ENCODE measurements at places on chromosomes 2 and 18.

GRCh38 chr2:60172801-60173200 is 380.7 kb downstream of the BCL11A start:
- DNase-seq = no peak

GRCh38 chr18:35740656-35741055 is 159.1 kb downstream of the GALNT1 start:
- DNase-seq = no peak

DNA sequence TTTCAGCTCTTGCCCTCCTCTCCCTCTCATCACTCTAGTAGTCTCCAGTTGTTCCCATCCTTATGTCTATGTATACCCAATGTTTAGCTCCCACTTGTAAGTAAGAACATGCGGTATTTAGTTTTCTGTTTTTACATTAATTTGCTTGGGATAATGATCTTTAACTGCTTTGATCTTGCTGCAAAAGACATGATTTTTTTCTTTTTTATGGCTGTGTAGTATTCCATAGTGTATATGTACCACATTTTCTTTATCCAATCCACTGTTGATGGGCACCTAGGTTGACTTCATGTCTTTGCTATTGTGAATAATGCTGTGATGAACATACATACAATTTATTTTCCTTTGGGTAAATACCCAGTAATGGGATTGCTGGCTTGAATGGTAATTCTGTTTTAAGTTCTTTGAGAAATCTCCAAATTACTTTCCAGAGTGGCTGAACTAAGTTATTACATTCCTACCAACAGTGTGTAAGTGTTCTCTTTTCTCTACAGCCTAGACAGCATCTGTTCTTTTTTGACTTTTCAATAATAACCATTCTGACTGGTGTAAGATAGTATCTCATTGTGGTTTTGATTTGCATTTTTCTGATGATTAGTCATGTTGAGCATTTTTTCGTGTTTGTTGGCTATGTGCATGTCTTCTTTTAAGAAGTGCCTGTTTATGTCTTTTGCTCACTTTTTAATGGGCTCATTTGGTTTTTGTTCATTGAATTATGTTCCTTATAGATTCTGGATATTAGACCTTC is 179.6 kb upstream of the SLC39A10 start:
- no peak for DNase-seq

- DNase-seq = no peak
These were observed 33.4 kb downstream of the SP3 start for GRCh38 chr2:173931751-173932150.

DNA sequence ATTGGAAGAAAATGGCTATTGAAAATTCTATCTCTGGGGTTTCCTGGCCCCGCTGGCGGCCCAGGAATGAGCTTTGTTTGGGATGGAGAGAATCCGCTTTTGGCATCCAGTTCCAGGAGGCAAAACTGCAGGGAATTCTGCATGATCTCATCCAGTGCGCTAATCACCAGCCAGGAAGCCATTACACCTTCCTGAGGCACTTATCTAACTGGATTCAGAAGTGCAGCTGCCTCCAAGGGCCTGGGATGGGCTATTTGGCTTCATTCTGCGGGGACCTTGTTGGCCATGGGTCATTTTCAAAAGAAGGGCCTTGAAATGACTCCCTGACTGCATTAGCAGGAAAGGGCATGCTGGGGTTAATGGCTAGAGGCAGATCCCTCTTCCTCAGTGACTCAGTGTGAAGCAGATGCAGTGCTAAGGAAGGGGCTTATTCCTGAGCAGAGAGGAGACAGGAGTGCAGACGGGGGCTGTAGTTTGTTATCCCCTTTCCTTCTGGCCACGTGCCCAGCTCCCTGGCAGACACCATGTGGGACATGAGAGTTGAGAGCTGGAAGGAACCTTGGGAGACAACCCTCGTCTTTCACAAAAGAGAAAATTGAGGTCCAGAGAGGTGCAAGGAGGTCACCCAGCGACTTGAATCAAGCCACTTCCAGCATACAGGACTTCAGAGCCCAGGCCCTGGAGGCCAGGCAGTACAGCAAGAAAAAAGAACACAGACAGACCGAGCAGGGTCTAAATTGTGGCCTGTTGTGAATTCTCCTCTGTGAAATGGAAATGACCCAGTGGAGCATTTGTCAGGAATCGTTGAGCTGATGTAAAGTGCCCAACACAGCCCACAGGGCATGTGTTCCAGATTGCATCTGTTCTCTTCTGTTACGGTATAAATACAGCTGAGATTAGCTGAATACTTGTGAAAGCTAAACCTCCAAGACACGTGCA is 161.8 kb downstream of the PRKCE start:
- DNase-seq = no peak

GRCh38 chr2:241859017-241859435 is 332 bp upstream of the PDCD1 start:
- no peak for DNase-seq

DNA sequence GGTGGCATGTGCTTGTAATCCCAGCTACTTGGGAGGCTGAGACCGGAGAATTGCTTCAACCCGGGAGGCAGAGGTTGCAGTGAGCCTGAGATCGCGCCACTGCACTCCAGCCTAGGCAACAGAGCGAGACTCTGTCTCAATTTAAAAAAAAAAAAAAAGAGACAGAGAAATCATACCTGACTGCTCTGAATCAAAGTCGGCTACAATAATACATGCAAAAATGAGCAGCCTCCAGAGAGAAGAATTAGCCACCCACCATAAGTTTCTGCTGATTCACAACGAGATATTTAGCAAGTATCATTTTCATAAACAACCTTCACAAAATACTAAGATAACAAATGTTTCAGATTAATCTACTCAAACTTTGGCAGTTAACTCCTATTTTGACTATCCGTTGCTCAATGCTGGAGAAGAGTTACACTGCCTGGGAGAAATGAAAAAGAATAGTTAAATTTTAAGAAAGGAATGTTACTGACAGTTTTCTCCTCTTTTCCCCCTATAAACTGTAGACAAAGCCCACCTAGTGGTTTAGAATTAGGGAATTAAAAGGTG is 1.5 kb downstream of the OSBPL1A start:
- no peak for DNase-seq

DNA sequence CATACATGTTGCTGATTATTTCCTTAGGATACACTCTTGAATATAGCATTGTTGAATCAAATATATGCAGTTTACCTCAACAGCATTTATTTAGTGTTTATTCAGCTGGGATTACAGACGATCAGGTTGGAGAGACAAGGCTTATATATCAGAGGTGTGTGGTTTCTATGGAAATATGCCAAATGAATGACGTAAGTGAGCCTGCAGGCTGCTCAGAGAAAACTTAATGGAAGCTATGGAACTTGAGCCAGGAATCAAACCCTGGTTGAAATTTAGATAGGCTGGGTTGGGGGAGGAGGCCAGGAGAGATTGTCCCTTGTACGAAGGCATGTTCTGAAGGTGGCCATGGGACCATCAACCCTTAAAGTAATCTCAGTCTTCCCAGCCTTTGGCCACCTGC is 79.5 kb downstream of the INPP4A start:
- no peak for DNase-seq

DNA sequence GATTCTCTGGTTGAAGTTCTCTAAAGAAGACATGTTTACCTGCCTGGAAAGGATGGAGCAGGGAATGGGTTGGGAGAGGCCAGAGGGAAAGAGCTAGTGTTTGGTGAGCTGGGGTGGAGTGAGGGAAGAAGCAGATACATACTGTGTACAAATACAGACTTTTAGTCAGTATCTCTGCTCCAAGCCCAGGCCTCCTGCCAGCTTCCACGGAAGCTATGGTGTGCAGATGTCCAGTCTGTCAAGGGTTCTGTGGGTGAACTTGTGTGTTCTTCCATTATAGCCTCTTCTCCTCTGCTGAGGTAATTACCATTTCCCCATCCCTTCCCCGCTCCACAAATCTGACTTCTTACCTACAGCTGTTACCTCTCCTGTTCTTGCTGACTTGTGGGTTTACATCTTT is 208.6 kb downstream of the HRH4 start:
- DNase-seq = no peak
